GM03348 (cell line): ENCODE measurements at places on chromosomes 1 and 21.
A peak's percentile ranks its signal among the peaks of the same experiment; 100 is the strongest.

DNA sequence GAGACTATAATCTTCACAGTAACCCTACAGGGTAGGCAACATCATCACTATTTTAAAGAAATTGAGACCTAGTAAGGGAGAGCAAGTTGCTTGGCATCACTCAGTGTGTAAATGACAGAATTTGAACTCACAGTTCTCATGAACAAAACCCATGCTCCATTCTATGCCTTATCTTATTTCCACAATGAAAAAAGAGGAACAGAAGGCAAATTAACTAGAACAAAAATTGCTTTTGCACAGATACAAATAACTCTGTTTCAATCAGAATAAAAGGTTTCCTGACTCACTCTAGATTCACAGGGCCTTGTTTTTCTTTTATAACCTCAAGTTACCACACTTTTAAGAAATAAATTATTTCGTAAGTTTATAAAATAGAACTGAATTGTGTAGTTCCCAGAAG lies 90.1 kb downstream of the UCHL5 start:
- no peak for DNase-seq

- no peak for DNase-seq
These were observed 10.4 kb downstream of the TTLL10 start for GRCh38 chr1:1183833-1184775.

DNA sequence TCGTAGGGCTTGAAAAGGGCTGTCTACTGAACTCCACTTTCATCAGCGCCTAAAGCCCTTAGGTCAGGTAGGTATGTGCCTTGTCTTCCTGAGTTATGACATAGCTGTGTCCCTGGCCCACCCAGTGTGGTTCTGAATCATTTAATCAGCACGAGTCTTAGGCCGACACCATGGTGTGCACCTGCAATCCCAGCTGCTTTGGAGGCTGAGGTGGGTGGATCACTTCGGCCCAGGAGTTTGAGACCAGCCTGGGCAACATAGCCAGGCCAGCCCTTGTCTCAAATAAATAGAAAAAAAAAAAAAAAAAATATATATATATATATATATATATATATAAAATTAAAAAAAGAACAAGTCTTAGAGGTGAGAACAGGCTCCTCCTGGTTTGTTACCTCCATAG lies 15.8 kb downstream of the LRRC71 start:
- DNase-seq = no peak

GRCh38 chr1:115059316-115059715 lies 29.7 kb downstream of the TSHB start:
- DNase-seq = no peak

DNA sequence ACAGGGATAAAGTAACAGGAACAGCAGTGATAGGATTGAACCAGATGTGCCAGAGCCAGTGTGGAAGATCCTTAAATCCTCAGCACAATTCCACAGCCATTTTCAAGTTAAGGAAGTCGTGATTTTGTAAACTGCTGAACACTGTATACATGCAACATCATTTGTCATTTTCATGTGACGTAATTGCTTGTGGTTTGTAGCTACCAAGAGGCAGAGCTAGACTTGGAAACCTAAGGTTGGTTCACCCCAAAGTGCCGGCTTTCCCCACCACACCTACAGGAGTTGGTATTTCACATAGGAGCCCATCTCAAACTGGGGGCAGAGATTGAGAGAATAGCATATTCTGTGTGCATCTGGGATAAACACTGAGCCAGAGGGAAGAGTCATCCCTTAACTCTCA lies 113.9 kb downstream of the CAPN8 start:
- no peak for DNase-seq

- no peak for DNase-seq
These were observed 35.9 kb downstream of the FHAD1 start for GRCh38 chr1:15282810-15283474.

- DNase-seq = peak; percentile 55
These were observed 5.7 kb downstream of the TGFB2 start for GRCh38 chr1:218350801-218351266.

DNA sequence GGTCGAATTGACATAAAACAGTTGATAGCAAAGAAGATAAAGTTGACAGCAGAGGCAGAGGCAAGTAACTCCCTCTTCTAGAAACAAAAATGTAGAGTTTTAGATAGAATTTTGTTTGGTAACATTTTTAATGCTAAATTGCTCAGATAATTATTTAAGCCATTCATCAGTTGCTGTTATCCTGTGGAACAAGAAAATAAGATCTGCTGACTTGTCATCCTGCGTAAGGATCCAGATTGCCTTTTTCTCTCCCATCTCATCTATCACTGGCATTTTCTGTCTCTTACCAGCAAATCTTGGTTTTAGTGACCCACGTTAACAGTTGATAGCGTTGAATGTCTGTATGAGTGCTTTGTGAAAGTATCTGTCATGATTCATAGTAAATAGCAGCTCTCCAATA lies 29.8 kb downstream of the SOAT1 start:
- no peak for DNase-seq

DNA sequence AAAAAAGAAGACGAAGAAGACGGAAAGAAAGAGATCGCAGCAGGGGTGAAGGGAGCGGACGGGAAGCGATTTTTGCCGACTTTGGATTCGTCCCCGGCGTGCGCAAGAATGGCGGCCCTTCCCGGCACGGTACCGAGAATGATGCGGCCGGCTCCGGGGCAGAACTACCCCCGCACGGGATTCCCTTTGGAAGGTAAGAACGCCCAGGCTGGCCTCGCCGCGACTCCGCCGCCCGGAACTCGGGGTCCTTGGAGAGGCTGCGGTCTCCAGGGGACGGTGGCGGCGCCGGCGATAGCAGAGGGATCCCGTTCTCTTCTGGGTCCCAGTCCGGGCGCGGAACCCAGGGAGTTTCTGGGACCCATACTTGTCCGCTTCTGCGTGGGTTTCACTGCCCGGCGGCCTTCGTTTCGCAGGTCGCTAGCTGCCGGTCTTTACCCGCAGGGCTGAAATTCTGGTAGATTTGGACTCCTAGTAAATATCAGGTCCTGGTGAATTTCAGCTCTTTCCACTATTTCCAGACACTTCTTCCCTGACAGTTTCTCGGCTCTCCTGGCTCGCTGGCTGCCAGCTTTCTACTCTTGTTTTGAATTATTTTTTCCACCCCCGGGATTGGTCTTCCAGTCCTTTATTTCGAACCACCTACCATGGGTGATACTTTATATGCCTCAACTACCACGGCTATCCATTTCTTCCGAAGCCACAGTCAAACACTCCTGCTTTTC lies 1.0 kb downstream of the PAX7 start:
- no peak for DNase-seq
